ENCODE measurements at places on chromosomes 6 and 20. TPM values are rescaled to one million over a fixed set of nuclear protein-coding genes. Genes with fewer than 3 reads are reported as not detected.

The LHFPL5 gene
- total RNA-seq, result not detected

The TREML2 gene
- not detected for total RNA-seq

The LRFN2 gene
- total RNA-seq, result not detected

The CD2AP gene
- 30.0 TPM for total RNA-seq

The PDYN gene
- total RNA-seq, result not detected

The OR11A1 gene
- total RNA-seq, result not detected

The CST4 gene
- total RNA-seq, result 0.32 TPM

The UBE2C gene
- total RNA-seq, result 13.5 TPM

Data from fibroblast of villous mesenchyme (primary cell).